ENCODE measurements at places on chromosomes 5 and 9.

GRCh38 chr5:79181419-79182022 lies 54.4 kb upstream of the JMY start:
- no peak for DNase-seq

DNA sequence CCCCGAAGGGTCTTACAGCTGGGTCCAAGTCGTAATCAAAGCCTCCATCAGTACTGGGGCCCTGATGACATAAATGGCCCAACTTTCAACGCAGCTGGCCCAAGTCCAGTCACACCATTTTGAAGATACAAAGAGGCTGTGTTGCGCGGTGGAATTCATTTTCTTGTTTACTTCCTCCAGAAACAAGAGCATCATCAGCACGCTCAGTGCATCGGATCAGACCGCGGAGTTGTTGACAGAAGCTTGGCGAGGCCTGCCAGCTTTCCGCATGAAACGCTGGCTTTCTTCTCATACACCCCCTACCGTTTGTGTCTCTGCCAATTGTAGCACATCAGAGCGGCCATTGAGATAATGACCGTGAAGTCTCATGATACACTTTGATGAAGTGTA lies 101.7 kb upstream of the SPATA31D4 start:
- DNase-seq, result no peak

DNA sequence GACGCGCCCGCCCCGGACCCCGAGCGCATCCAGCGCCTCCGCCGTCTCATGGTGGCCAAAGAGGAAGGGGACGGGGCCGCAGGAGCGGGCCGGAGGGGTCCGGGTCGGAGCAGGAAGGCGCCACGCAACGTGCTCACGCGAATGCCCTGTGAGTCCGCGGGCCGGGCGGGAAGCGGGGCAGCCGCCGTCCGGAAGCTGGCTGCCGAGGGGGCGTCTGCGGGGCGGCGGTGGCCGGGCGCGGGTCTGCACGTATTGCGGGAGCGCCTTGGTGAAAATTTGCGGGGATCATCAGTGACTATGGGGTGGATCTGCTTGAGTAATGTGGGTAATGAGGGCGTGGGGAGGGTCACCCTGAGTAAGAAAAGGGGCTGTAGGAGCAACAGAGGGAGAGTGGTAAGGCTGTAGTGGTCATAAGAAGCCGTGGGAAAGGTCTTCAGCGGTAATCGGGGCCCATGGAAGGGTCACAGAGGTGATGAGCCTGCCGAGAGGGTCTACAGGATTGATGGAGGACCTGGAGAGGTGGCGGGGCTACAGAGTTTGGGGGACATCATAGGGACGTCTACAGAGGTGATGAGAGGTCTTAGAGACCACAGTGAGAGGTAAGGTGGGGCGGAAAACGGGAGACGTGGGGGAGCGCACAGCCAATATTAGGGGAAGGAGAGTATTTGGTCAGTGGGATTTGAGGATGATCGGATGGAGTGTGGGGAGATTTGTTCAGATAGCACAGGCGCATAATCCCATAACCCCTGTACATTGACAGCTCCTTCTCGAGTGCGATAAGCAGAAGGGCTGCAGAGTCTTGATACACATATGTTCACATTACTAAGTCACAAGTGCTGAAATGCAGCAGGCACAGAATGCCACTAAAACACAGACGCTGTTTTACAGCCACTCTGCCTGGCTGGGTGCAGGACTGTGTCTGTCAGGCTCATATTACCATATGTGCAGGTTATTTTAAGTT lies 819 bp downstream of the LSM11 start:
- no peak for DNase-seq

DNA sequence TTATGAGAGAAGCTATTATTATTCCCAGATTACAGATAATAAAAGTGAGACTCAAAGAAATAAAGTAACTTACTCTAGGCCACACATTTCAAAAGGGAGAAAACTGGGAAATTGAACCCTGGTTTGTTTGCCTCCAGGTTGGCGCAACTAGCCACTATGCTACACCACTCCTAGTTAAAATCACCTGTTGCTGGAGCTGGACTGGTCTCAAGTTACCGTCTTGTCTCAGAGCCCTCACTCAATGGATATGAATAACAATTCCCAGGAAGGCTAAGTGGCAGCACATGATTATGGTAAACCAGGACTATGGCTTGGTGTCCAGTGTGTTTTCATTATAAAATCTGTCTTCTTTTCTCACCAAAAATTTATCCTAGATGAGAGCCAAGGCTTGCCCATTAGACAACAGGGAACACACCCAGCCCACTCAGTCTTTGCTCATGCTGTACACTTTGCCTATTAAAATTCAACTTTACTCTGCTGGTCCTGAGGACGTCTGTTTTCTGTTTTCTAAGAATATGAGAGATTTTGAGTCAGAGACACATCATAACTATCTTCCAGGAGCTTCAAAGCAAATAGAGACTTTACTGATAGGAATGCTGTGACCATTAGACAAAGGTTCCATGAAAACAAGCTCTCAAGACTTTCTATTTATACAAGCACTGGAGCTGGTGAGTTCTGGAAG lies 58.1 kb downstream of the ADRB2 start:
- no peak for DNase-seq

GRCh38 chr5:119289438-119290044 lies 66.3 kb upstream of the TNFAIP8 start:
- no peak for DNase-seq

DNA sequence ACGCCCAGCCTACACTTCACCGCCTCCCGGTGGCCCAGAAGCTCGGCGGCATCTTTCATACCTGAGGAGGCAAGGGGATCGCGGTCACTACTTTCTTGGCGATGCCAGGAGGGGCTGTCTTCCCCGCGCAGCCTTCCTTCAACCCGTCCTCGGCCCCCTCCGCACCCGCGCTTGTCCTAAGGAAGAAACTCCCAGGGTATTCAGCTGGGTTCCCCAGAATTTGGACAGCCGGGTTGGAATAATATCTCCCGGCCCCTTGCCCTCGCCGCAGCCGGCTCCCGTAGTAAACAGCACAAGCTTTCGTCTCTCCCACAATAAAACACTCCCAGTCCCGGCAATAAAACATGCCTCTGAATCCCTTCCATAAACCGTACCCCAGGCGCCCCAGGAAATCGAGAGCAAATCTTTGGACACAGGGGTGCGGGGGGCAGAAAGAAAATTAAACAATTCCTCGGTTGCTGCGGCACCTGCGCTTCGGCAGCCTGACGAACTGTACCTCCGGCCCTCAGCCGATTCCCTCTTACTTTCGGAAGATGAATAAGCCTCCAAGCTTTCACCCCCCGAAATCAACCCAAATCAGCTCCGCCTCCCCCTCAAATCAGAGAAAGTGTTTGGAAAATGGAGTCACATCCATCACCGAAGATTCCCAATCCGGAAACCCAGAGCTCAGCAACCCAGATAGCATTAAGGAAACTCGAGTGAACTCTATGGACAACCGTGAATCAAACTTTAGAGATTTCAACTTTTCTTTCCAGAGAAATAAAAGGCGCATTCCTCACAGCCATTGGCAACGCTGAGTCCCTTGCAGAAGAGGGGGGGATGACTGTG lies 1.1 kb downstream of the OTP start:
- no peak for DNase-seq

DNA sequence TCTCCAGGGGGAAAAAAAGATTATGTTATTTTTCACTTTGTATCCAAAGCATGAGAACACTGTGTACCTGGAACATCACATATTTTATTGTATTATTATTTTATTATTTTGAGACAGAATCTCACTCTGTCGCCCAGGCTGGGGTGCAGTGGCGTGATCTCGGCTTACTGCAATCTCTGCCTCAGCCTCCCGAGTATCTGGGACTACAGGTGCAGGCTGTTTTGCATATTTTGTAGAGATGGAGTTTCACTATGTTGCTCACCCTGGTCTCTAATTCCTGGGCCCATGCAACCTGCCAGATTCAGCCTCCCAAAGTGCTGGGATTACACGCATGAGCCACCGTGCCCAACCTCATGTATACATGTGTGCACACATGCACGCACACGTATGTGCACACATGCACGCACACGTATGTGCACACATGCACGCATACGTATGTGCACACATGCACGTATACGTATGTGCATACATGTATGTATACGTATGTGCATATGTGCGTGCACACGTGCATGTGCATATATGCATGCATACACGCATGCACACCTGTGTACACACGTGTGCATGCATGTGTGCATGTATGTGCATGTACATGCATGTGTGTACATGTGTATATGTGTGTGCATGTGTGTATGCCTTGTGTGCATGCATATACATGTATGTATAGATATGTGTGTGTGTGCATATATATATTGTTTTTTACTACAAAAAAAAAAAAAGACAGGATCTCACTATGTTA lies 9.5 kb upstream of the UGCG start:
- DNase-seq, result no peak

GRCh38 chr9:20199111-20199510 lies 410.3 kb upstream of the SLC24A2 start:
- no peak for DNase-seq

GRCh38 chr5:98436667-98437066 lies 336.8 kb upstream of the RGMB start:
- DNase-seq, result no peak

DNA sequence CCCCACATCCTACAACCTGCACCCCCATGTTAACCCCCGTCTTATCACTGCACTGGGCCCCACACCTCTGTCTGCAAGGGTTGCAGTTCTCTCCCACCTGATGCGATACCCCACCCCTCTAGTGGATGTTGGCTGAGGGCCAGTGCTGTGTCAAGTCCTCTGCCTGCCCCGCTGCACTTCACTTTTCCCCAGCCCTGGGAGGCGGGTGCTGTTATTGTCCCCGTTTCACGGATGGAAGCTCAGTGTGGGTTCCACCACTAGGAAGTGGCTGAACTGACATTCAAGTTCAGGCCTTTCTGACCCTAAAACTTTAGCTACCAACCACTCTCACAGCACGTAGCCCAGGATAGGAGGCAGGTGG lies 3.5 kb downstream of the SNCB start:
- DNase-seq, result no peak

DNA sequence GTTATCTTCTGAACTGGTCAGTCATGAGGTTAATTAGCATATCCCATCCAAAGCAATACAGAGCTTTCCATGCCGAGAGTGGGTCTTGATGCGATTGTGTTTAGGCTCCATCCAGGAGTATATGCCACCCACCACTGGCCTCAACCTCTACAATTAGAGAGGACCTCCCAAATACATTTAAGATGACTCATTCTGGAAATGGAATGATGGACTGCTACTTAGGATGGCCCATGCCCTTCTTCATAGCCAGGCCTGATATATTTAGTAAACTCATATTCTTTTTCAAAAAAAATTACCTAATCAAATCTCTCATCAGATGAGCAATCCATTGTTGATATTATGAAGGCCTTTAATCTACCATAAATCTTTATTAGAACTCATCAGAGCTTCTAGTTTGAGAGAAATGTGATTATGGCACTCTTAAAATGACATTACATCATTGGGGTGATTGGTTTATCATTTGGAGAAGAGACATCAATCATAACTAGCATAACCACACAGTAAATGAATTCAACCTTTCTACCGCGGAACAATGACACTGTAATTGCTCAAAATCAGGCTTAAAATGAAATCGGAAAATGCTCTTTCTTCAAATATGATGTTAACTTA lies 414.2 kb upstream of the WWC1 start:
- DNase-seq, result no peak

DNA sequence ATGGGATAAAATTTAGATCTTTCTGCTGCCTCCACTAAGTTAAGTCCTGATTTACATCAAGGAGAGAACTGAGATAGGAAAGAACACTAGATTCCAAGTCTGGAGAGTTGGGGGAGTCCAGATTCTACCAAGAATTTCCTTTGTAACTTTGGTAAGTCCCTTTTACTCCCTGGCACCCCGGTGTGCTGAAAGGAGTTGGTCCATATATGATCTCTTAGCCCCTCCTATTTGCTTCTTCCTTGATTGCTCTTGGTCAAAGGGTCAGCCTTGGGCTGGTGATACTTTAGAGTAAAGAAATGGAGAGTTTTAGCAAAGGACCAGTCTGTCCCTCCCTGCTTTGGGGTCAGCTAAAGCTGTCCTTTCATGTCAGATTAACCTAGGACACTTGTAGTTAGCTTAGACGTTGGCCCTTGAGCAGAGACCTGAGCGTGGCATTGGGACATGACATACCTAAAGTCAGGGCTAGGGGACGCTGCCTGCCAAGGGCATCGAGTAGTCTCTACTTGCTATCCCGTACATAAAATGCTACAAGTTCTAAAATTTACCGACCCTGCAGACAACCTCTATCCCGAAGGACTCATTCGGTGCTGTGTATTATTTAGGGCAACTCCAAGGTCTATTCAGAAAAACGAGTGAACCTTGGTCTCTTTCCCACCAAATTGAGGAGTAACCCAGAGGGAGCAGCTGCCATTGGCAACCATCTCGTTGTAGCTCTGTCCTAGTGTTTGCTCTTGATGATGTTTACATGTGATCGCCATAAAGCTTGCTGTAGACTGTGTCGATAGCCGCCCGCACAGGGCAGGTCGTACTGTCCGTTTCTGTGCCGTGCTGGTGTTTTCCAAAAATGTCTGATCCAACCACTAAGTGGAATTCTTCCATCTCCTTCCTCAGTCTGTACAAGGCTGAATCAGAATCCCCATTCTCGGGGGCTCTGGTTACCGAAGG lies 94.4 kb downstream of the PDE6A start:
- no peak for DNase-seq

GRCh38 chr5:37717613-37718431 lies 122.0 kb downstream of the GDNF start:
- DNase-seq, result no peak

DNA sequence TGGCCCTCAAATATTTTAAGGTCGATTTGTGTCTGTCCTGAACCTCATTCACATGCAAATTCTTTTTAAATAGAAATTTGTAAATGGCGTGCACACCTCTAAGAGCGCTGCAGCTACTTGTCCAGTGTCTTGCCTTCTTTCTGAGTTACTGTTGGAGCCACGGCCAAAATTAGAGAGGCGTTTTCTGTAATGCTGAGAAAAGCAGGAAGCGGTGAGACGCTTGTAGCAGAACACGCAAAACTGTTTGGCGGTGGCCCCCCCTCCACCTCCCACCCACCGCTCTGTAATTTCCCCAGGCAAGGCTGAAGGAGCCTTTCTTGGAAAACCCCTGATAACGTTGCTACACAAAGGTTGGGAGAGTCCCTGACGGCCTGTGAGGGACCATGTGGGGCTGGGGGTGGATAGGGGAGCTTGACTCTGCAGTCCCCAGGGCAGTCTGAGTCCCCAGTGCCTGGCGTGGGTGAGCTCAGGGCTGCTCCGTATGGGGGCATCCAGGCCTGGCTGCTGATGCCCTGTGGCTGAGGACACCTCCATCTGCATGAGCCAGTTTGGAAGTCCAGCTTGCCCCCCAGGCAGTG lies 96.5 kb downstream of the GADD45G start:
- peak; percentile 60 for DNase-seq

- no peak for DNase-seq
Measured at GRCh38 chr5:147509041-147509709, 693 bp downstream of the DPYSL3 start.

- no peak for DNase-seq
Measured at GRCh38 chr5:54994628-54995027, 9.2 kb upstream of the ESM1 start.

- DNase-seq, result no peak
Measured at GRCh38 chr9:130143279-130143893, 28.8 kb upstream of the NCS1 start.

- DNase-seq, result no peak
Measured at GRCh38 chr5:73674669-73675004, 48.6 kb downstream of the ARHGEF28 start.
